ENCODE measurements at places on chromosomes 11 and 22.

DNA sequence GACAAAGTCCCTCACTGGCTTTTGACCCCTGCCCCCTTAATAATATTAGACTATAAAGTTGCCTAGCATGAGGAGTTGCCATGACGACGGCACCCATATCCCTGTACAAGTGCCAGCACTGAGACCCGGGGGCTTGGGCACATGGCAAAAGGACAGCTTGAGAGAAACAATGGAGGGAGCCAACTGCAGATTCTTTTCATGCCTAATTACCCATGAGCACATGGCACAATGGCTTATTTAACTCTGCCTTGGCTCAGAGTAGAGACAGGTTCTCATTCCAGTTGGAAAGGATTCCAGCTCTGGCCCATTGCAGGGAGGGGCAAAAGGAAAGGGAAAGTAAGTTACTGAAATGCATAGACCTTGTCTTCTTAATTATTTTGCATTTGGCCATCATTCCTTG is 261.2 kb upstream of the UBASH3B start:
- DNase-seq = no peak

- DNase-seq = no peak
These were observed 5.8 kb upstream of the ATG16L2 start for GRCh38 chr11:72808331-72808798.

GRCh38 chr22:44033694-44034093 is 9.6 kb downstream of the PARVB start:
- DNase-seq = no peak

DNA sequence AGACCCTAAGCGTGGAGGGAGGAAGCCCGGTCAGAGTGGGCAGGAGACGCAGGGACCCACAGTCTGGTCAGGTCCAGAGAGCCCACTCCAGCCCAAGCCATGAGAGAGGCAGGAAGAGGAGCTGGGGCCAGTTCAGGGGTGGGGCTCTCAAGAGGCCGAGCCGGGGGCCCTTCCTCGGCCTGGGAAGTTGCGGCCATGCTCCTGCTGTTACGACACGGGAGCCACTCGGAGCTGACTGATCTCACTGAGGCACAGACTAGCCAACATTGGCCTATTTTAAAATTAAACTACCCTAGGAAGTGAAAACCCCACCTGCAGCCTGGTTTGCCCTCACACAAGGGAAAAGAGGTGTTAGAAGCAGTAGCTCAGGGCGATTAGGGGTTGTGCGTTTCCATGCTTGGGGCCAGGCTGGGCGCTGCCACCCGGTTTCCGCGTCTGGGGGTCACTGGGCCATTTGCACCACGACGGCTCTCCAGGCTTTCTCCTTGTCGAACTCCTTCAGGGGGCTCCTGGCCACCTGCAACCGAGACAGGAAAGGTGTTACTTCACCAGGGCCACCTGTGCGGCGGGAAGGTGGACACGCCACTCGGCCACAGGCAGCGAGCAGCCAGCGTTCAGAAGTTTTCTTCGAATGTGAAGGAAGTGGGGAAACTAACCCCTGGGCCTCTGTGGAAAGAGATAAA is 3.2 kb upstream of the TTLL8 start:
- no peak for DNase-seq

DNA sequence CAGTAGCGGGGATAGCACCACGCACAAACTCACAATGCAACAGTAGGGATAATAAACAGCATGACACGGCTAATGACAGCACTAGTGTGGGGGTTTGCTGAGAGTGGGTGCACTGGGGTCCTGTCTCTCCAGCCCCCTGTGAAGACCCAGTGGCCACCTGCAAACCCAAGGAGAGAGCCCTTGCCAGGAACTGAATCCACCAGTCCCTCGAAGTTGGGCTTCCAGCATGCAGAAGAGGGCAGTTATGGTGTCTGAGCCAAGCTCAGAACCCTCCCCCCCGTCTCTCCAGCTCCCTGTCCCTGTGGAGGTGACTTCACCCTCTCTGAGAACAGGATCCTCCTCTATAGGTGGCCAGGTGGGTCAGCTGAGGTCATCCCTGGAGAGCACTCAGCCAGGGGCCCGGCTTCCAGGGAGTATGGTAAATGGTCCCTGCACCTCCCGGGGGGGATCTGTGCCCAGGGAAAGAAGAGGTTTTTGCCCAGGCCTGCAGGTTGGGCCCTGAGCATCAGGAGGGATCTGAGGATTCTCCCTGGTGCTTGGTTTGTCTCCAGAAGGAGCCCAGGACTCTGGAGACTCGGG is 86.3 kb upstream of the PRR5 start:
- no peak for DNase-seq

GRCh38 chr11:82771781-82772180 is 38.1 kb upstream of the FAM181B start:
- DNase-seq = no peak

GRCh38 chr11:119854521-119854920 is 125.5 kb upstream of the NECTIN1 start:
- DNase-seq = no peak

- DNase-seq = no peak
These were observed 363.0 kb downstream of the DDX10 start for GRCh38 chr11:109027851-109028250.

GRCh38 chr11:133619973-133620372 is 87.7 kb upstream of the OPCML start:
- no peak for DNase-seq

DNA sequence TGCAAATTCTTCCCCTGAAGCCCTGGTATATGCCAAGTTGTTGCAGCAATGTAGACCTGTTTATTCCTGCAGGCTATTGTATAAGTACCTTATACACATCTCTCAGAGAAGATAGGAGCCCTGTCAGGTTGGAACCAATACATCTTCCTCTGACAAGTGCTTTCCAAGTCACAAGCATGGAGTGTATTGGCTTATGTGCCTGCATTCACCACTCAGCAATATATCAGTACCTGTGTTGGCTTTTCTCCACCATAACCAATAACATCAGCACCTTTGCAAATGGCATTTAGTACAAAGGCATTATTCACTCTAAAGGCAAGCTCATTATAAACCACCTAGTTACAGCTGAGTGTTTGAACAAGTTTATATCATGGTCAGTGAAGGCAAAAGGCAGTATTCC is 611.7 kb upstream of the CNTN5 start:
- DNase-seq = no peak

- peak; percentile 94 for DNase-seq
These were observed 114.1 kb downstream of the MICAL2 start for GRCh38 chr11:12224537-12224893.

DNA sequence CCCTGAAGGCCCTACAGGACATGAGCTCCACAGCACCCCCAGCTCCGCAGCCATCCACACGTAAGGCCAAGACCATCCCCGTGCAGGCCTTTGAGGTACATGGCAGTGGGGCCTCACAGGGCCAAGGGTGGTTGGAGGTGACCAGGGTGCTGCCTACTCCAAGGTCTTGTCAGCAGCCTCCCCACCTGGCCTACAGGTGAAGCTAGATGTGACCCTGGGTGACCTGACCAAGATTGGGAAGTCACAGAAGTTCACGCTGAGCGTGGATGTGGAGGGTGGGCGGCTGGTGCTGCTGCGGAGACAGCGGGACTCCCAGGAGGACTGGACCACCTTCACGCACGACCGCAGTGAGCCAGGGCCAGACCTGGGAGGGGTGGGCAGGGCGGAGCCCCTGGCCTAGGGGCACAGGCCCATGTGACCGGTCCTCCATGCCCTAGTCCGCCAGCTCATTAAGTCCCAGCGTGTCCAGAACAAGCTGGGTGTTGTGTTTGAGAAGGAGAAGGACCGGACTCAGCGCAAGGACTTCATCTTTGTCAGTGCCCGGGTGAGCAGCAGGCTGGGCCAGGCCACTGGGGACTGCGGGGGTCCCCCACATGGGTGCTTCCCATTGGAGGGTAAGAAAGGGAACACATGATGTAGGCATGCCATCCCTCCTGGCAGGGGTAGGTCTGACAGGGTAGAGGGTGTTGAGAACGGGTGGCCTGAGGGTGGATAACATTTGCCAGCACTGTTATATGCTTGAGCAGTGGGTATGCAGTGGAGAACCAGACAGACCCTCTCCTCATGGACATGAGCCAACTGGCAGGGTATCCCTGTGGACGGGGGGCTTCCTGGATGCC is 5.6 kb downstream of the INPPL1 start:
- DNase-seq = no peak

DNA sequence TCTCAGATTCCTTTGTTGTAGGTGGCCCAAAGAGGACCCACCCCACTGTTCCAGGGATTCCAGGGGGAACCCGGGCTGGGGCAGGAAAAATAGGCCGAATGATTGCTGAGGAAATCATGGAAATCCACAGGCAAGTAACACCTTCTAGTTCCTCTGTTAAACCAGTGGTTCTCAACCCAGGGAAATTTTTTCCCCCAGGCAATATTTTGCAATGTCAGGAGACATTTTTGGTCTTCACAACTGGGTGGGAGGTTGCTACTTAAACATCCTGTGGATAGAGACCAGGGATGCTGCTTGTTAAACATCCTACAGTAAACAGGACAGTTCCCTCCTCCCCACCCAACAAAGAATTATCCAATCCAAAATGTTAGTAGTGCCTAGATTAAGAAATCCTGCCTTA is 84.7 kb downstream of the BTBD10 start:
- DNase-seq = no peak

- DNase-seq = peak; percentile 67
These were observed 718 bp downstream of the CHKA start for GRCh38 chr11:68120273-68121066.

DNA sequence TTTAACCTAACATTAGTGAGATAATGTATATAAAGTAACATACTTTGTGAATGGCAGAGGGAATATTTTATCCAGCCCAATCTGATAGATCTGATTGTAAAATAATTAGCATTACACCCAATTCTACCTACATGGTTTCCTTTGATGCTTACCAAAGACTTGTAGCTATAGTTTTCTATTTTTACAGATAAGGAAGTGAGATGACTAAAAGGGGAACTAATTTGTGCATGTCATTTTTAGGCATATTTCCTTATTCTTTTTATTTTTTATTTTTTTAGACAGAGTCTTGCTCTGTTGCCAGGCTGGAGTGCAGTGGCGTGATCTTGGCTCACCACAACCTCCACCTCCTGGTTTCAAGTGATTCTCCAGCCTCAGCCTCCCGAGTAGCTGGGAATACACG is 793.7 kb upstream of the LRRC4C start:
- DNase-seq = no peak

GRCh38 chr11:75474878-75475766 is 42.1 kb upstream of the KLHL35 start:
- no peak for DNase-seq

- DNase-seq = peak; percentile 1
These were observed 43.3 kb downstream of the PDGFD start for GRCh38 chr11:104120493-104121137.

DNA sequence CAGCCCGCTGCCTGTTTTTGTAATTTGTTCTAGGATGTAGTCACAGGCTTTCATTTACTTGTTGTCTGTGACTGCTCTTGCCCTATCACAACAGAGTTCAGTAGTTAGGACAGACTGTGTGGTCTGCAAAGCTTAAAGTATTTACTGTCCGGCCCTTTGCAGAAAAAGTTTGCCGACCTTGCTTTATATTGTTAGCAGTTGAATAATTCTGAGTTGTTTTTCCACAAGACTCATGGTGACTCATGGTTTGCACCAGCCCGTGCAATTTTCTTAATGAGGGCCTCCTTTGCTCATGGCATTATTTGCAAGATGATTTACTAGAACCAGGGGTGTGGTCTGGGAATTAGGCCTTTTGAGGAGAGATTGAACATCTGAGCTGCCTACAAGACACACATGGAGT is 110.6 kb downstream of the SCN3B start:
- no peak for DNase-seq

DNA sequence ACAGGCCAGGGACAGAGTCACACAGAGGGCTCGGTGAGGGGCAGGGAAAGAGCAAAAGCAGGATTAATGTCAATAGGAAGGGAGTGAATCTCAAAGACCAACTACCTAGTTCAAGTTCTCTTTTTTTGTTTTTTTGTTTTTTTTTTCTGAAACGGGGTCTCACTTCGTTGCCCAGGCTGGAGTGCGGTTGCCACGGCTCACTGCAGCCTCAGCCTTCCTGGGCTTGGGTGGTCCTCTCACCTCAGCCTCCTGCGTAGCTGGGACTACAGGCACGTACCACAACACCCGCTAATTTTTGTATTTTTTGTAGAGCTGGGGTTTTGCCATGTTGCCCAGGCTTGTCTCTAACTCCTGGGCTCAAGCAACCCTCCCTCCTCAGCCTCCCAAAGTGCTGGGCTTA is 9.7 kb upstream of the BCL9L start:
- DNase-seq = no peak

GRCh38 chr22:27627444-27627833 is 174.1 kb downstream of the MN1 start:
- no peak for DNase-seq

DNA sequence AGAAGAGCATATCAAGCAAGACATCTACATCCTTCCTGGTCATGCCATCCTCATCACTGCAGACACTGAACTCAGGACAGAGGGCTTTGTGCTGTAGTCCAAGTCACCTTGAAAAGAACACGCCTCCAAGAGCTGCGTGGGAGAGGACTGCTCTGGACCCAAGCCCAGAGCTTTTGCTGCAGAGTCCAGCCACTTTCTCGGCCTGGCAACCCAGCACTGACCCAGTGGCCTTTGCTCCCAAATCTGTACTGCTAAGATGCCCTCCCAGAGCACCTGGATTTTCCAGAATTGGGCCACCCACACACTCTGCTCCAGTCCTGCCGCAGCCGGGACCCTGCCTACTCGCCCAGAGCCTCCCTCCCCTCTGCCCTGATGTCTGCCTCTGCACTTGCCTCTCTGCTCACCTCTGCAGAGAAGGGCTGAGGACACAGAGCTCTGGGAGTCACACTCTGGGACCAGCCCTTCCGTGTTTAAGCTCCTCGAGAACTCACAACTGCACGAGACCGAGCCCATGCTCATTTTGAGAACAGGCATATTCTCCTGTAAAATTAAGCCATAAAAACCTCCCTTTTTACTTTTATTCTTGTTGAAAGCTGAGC is 83.8 kb upstream of the CSNK2A3 start:
- no peak for DNase-seq

DNA sequence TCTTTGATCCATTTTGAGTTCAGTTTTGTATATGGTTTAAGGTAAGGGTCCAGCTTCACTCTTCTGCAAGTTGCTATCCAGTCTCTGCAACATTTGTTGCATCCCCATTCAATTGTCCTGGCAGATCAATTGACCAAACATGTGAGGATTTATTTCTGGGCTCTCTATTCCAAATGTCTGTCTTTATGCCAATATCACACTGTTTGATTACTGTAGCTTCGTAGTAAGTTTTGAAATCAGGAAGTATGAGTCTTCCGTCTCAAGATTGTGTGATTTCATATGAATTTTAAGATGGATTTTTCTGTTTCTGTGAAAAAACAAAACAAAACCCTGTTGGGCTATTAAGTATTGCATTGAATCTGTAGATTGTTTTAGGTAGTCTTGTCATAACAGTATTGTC is 17.0 kb downstream of the APLP2 start:
- DNase-seq = no peak

DNA sequence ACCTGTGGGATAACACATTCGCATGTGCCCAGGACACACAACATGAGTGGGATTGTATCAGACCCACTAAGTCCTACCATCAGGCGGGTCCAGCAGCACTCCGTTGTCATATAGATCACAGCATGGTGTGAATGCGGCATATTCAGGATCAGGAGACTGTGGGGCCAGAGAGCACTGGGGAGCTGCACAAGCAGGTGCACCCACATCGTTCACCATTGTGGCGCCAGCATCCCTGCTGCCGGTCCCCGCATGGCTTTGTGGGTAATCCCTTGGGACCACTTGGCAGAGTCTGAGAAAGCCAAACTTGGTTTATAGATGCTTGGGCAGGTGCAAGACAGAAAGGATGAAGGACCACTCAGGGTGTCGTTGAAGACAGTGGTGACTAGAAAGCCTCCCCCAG is 201.6 kb upstream of the B3GAT1 start:
- DNase-seq = no peak
